ENCODE measurements at places on chromosomes 7 and 10. TPM values are rescaled to one million over a fixed set of nuclear protein-coding genes. Genes with fewer than 3 reads are reported as not detected.
A peak's percentile ranks its signal among the peaks of the same experiment; 100 is the strongest.

DNA sequence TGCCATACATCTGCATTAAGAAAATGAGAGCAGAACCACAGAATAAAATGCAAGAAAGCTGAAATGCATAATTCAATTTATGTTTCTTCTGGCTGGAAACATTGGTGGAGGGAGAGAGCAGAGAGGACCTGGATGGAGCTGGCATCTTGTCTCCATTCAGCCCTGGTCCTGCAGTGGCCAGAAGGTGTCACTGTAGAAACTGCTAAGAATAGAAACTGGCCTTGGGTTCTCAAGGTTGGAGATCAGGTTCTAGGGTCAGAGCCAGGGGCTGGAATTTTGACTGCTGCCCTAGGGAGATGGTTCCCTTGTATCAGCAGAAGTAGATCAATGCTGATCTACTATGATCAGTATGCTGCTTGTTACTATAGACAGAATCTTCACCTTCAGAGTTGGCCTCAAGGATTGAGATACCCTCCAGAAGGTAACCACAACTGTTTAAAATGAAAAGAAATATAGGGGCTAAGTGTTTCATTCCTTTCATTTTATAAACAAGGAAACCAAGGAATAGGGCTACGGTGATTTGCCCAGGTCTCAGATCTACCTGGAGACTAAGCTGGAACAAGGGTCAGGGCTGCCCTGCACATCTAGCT lies 13.1 kb downstream of the TAS2R41 start:
- DNase-seq = peak; percentile 39

Gene FGL2
- 6.4 TPM for total RNA-seq

- DNase-seq = no peak
Measured at GRCh38 chr10:104937567-104937966, 296.5 kb downstream of the SORCS3 start.

GRCh38 chr10:17116193-17116592 lies 13.4 kb downstream of the CUBN start:
- no peak for DNase-seq

DNA sequence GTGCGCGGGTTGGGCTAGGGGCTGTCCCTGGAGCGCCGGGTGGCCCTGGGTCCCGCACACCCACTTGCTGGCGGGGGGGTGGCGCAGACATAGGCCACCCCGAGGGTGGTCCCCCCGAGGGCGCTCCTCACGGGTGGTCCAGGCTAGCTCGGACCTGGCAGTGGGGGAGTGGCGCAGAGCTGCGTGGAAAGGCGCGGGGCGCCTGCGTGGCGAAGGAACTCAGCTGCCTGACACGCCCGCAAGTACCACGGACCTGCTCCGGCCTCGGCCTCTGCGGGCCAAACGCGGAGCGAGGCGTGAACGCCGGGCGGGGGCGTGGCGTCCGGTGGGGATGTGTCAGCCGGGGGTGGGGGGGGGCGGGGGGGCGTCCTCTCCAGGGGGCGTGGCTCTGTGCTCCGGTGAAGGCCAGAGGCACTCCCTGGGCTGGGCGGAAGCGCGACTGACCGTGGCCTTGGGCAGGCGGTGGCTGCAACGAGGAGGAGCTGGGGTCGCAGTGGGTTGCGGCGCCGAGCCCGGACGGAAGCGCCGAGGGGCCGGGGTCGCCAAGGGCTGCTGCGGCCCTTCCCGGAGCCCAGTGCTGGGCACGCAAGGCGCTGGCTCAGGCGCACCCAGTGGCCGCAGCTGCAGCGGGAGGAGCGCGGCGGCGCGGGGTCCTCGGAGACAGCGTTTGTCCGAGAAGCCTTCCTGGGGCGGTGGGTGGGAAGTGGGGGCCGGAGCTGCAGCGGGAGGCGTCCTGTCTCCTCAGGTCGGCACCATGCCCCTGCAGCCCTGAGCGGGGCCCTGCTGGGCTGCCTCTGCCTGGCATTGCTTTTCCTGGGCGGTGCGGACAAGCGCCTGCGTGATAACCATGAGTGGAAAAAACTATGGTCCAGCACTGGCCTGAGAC lies 58.9 kb upstream of the NUPR2 start:
- peak; percentile 20 for DNase-seq

GRCh38 chr7:6636741-6637543 lies at the start of gene ZNF316:
TSS of gene ZNF316 (plus strand) at chr7:6637318. CDS start at chr7:6642410, 5,092 bp downstream.
- DNase-seq = peak; percentile 59

Gene CTBP2
- total RNA-seq = 106 TPM

DNA sequence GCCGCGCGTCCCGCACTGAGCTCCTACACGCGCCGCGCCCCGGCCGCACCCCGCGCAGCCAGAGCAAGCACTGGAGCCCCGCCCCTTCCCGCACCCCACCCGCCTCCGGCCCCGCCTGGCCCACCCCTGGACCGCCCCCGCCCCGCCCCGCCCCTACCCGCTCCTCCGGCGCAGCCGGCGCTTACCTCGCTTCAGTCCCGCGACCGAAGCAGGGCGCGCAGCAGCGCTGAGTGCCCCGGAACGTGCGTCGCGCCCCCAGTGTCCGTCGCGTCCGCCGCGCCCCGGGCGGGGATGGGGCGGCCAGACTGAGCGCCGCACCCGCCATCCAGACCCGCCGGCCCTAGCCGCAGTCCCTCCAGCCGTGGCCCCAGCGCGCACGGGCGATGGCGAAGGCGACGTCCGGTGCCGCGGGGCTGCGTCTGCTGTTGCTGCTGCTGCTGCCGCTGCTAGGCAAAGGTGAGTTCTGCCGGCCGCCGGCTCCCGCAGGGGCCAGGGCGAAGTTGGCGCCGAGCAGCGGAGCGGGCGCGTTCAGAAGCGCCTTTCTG lies at the start of gene RET:
Gene RET, plus strand, starts transcription at position 194 of the 545 bp plus-strand sequence. Its CDS starts 190 bp downstream, at position 384.
- DNase-seq = peak; percentile 63

Gene KMT2C
- 70.9 TPM for total RNA-seq

DNA sequence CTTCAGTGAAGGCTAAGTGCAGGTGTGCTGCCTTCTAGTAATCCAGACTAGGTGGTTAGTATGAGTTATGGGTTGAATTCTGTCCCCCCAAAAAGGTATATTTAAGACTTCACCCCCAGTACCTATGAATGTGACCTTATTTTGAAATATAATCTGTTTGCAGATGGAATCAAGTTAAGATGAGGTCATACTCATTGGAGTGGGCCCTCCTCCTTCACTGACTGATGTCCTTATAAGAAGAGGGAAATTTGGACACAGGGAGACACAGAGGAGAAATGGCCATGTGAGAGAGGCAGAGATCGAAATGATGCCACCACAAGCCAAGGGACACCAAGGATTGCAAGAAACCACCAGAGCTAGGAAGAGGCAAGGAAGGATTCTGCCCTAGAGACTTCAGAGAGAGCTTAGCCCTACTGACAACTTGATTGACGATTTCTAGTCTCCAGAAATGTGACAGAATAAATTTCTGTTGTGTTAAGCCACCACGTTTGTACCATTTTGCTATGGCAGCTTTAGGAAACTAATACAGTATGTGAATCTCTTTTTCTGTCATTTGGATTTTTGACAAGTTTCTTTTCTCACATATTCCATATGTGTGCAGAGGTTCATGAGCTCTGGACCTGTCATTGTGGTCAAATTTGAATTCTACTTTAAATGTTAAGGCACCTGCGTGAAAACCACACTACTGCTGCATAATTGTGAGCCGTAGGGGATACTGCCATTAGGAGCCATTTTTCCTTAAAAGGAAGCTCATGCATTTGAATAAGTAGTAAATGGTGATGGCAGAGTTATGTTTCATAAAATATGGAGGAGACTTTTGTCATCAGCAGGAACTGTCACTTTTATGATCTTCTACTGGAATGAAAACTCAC lies 2.6 kb upstream of the RPA3 start:
- DNase-seq = no peak

Gene ATP6V0A4
- total RNA-seq = not detected

DNA sequence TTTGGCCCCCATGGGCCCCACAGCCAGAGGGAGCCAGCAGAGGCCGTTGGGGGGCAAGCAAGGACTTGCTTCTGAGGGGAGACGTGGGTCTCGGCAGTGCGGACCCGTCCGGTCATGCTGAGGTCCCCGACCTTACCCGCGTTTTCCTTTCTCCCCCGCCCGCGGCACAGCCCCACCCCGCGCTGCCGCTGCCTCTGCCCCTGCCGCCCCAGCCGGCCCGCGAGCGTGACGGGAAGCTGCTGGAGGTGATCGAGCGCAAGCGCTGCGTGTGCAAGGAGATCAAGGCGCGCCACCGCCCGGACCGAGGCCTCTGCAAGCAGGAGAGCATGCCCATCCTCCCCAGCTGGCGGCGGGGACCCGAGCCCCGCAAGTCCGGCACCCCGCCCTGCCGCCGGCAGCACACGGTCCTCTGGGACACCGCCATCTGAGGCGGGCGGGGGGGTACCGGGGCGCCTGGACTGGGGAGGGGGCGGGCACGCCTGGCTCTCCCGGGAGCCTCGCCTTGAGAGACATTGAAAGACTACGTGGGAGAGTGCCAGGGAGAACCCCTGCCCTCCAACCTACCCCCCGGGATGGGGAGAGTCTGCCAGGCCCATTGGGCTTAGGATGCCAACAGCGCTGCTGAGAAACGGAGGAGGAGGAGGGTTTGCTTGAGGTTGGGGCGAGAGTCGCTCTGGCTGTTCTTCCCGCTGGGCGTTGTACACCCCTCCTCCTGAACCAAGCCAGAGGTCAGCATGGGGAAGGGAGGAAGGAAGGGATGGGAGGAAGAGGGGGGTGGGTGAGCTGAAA lies 9.9 kb downstream of the NYAP1 start:
- DNase-seq = no peak

GRCh38 chr10:93378997-93379730 lies 103.0 kb downstream of the MYOF start:
- DNase-seq = no peak

Gene TWIST1
- 0.77 TPM for total RNA-seq

Gene PLXNA4
- total RNA-seq = 0.15 TPM

DNA sequence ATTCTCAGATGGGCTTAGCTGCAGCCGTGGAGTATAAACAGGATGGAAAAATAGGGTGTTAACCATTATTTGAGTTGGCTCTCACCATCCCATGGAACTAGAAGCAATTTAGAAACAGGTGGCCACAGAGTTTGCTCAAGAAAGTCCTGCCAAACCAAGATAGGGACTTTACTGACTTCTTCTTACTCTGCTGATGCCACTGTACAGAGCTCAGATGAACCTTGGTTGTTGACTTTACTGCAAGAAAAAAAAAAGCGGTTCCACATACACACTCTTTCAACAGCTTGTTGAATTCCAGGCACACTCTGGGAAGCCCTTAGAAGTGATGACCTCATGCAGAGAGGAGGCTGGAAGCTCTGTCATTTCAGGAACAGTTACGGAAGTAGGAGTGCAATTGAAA lies 753.4 kb downstream of the NRG3 start:
- no peak for DNase-seq

Gene CLDN4
- 568 TPM for total RNA-seq

GRCh38 chr10:64396105-64396708 lies 875.0 kb downstream of the REEP3 start:
- DNase-seq = no peak

DNA sequence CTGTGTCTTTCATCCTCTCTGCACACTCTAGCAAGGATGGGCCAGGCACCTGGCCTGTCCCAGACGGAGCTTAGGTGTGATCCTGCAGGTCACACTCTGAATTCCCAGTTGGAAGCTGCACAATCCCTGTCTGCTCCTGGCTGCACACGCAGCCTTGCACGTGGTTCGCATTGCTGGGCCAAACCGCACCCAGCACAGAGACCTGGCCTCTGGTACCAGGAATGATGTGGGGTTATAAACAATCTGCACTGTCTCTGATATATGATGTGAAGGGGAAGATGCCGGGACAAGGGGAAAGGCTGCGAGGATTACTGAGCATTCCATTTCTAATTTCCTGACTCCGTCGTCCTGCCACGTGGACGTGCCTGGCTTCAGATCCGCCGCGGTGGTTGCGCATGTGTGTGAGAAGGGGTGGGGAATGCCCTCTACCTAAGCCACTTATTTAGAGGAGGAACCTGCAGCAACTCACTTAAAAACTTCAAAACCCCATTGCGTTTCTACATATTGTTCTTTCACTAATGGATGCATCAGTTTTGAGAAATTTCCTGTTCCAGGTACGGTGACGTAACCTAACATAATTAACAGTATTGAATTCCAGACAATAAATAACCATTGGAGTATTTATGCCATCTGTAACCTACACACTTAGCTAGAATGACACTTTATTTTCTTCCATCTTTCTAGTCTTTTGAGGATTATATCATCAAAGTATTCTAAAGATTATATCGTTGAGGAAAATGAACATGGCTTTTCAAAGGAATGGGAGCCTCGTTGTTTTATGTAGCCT lies 559.7 kb upstream of the MGMT start:
- DNase-seq = no peak

- DNase-seq = no peak
Measured at GRCh38 chr10:119705434-119705831, 20.4 kb upstream of the INPP5F start.

DNA sequence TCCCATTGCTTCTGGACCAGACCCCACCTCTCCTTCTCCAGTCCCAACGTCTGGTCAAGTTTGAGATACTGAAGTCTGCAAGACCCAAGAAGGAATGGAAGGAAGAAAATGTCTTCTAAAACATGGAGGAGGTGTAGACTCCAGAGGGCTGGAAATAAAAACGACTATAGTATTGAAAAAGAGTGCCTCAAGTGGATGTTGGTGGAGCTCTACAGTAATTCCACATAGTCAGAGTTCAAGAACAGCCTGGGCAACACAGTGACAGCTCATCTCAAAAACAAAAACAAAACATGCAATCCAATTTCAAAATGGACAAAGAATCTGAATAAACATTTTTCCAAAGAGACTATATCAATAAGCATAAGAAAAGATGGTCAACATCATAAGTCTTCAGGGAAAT lies 2.3 kb upstream of the PCGF6 start:
- DNase-seq = no peak

Gene COL17A1
- 115 TPM for total RNA-seq

DNA sequence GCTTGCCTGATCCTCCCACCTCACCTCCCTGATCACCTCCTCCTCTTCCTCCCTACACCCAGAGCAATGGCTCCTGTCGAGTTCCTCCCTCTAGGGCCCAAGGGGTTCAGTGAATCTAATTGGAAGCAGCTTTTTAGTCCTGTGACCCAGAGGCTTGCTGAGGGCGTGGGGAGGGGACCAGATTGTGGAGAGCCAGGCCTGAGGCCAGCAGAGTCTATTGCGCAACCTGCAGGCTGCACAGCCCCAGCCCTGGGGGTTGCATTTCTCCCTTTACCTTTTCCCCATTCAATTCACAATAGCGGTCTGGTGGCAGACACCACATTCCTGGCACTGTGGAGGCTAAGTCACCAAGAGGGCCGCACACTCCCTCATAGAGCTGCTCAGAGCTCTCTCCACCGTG lies 32.5 kb downstream of the GHRHR start:
- no peak for DNase-seq

DNA sequence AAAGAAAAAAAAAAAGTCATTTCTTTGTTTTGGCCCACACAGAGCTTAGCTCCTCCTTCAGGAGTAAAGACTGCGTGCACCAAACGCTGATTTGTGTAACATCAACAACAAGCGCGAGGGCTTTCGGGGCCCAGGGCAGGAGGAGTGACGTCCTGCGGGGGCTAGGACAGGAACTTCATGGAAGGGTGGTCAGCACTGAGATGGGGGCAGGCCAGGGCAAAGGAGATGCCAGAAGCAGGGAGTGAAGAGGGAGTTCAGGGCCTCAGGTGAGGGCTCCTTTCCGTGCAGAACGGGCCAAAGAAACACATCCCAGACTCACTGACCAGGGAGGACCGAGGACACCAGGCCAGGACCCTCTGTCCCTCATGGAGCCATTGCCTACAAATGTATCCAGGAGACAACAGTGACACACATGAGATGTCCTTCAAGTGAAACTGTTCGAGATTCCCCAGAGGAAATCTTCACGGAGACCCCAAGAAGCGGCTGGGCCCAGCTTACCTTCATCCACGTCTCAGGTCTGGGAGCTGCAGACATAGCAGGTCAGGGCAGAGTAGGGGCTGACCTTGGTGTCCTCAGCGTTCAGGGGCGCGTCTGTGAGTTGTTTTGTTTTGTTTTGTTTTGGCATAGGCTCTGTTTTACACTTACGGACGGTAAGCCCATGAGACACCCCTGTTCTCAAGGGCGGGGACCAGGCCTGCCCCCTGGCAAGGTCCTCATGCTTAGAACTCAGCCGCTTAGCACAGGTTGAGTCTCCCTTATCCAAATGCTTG lies 30.4 kb upstream of the SHH start:
- DNase-seq = no peak

All from colonic mucosa (tissue), 4 donors.